Upper lobe of right lung (tissue), 1 donor: ENCODE measurements at places on chromosomes 1 and 21.

GRCh38 chr1:172299515-172299914 is 121.0 kb upstream of the C1orf105 start:
- H3K27ac ChIP-seq = no peak overlapping the region
- no peaks in the 10 kb centered on the region for H3K4me1 ChIP-seq
- no peak overlapping the region for H3K4me3 ChIP-seq

- peaks cover 21% of the 10 kb centered on the region for H3K4me1 ChIP-seq
- no peak overlapping the region for H3K4me3 ChIP-seq
- no peak overlapping the region for H3K27ac ChIP-seq
- H3K27me3 ChIP-seq = no peaks in the 10 kb centered on the region
These were observed 13.1 kb upstream of the DUSP12 start for GRCh38 chr1:161736335-161736969.

GRCh38 chr1:82564333-82564732 is 763.6 kb downstream of the ADGRL2 start:
- no peak for DNase-seq
- peaks cover 8% of the 10 kb centered on the region for H3K4me1 ChIP-seq
- H3K36me3 ChIP-seq = no peaks in the 10 kb centered on the region
- H3K4me3 ChIP-seq = no peak overlapping the region
- H3K27ac ChIP-seq = no peak overlapping the region
- no peaks in the 10 kb centered on the region for H3K27me3 ChIP-seq

GRCh38 chr1:24752305-24752704 is 7.1 kb downstream of the CLIC4 start:
- H3K36me3 ChIP-seq = peaks cover 3% of the 10 kb centered on the region
- no peak overlapping the region for H3K4me3 ChIP-seq
- H3K4me1 ChIP-seq = peaks cover 40% of the 10 kb centered on the region
- no peak for DNase-seq
- no peak overlapping the region for H3K27ac ChIP-seq
- no peaks in the 10 kb centered on the region for H3K27me3 ChIP-seq

GRCh38 chr1:12615865-12616708 is 1.9 kb downstream of the DHRS3 start:
- peaks cover 32% of the 10 kb centered on the region for H3K4me1 ChIP-seq
- peak; percentile 85 for DNase-seq
- peak overlapping the region; percentile 93 for H3K27ac ChIP-seq

DNA sequence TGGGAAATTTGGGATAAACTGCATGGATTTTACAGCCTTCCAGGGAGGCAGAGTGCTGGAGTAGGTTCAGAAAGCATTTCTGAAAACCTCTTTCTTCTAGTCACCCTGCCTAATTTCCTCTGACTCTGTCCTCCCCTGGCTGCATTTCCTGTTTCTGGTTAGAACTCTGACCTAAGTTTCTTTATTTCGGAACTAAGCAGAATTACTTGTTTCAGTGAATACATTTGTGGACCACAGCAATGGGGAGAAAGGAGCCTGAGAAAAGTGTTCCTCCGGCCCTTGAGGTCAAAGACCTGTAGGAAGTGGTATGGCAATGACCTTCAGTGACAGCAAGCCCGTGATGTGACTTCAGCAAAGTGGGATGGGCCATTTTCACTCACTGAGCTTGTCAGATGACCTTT is 173.4 kb upstream of the RUNX1 start:
- H3K27ac ChIP-seq = no peak overlapping the region
- H3K4me3 ChIP-seq = no peak overlapping the region
- DNase-seq = no peak
- no peaks in the 10 kb centered on the region for H3K36me3 ChIP-seq
- no peaks in the 10 kb centered on the region for H3K27me3 ChIP-seq

DNA sequence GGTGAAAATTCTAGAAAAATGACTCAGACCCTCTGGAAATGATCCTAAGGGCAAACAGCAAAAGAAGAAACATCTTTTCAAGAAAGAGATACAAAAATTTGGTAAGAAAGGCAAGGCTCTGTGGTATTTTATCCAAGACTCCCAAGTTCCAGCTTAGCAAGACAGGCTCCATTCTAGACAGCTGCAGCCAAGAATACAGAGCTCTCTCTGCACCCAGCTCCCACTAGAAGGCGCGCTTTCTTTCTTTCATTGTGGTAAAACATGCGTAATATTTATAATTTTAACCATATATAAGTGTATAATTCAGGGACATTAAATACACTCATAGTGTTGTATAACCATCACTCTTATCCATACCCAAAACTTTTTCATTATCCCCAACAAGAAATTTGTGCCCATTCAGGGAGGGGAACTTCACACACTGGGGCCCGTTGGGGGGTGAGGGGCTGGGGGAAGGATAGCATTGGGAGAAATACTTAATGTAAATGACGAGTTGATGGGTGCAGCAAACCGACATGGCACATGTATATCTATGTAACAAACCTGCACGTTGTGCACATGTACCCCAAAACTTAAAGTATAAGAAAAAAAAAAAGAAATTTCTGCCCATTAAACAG is 2.2 kb upstream of the HFM1 start:
- H3K4me1 ChIP-seq = peaks cover 6% of the 10 kb centered on the region
- no peak overlapping the region for H3K4me3 ChIP-seq
- no peak overlapping the region for H3K27ac ChIP-seq
- H3K36me3 ChIP-seq = no peaks in the 10 kb centered on the region
- H3K27me3 ChIP-seq = no peaks in the 10 kb centered on the region

DNA sequence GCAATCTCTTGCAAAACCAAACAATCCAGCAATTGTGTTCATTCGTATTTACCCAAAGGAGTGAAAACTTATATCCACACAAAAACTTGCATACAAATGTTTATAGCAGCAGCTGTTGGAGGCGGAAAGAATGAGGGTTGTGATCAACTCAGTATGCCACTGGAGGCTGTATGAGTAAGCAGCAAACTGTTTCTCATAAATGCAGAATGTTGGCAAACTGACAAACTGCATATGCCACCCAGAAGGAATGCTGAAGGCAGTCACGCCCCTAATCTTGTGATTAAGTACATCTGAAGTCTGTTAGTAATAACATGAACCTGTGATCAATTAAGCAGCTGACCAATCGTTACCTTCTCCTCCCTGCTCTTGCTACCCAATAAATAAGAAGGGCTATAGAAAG is 60.5 kb upstream of the CR2 start:
- DNase-seq = no peak
- H3K27ac ChIP-seq = no peak overlapping the region
- H3K4me1 ChIP-seq = no peaks in the 10 kb centered on the region
- H3K4me3 ChIP-seq = no peak overlapping the region

DNA sequence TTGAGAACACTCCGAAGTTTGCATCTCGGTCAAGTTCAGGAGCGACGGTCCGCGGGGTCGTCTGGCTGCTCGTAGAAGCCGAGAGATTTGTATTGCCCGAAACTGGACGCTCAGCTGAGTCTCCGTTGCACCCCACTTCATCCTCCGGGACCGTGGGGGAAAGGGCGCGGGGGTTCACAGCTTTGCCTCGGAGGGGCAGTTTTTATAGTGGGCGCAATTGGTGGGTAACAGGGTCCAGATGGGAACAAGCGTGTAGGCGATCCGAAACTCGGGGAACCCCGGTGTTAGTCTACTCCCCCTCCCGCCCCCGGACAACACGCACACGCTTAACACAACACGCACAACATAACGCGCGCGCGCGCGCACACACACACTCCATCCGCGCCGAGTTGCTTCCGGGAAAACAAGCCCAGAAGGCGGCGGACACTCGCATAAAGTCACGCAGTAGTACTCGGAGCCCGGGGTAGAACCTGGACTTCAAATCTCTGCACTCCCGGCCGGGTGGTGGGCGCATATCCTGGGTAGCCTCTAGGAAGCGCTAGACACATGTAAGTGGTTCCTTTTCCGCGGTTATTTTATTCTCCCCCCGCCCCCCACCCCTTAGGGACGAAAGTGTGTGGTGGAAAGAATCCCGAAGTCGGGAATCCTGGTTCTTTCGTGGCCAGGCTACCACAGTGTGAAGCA is 1.1 kb upstream of the JUN start:
- peaks cover 5% of the 10 kb centered on the region for H3K36me3 ChIP-seq
- peak overlapping the region; percentile 77 for H3K4me3 ChIP-seq
- peak overlapping the region; percentile 99 for H3K27ac ChIP-seq

GRCh38 chr1:51861669-51862068 is 16.9 kb downstream of the NRDC start:
- DNase-seq = no peak
- no peaks in the 10 kb centered on the region for H3K4me1 ChIP-seq
- no peaks in the 10 kb centered on the region for H3K36me3 ChIP-seq
- no peak overlapping the region for H3K4me3 ChIP-seq
- H3K27me3 ChIP-seq = no peaks in the 10 kb centered on the region
- H3K27ac ChIP-seq = no peak overlapping the region

DNA sequence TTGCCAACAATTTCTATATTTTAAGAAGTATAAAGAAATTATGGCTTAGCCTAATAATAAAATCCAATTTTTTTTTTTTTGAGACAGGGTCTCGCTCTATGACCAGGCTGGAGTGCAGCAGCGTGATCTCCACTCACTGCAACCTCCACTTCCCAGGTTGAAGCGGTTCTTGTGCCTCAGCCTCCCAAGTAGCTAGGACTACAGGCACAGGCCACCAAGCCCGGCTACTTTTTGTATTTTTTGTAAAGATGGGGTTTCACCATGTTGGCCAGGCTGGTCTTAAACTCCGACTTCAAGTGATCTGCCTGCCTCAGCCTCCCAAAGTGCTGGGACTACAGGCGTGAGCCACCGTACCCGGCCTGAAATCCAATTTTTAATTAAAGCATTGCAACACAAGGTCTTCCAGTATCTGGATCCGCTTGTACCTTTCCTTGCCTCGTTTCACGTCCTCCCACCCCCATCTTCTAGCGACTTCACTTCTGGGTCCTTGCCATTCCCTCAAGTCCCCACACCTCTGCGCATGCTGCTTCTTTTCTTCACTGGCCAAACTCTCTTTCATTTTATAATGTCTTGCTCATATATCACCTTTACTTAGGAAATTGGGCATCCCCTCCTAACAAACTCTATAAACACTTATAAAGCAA is 2.3 kb downstream of the FUBP1 start:
- H3K4me1 ChIP-seq = peaks cover 36% of the 10 kb centered on the region
- peaks cover 11% of the 10 kb centered on the region for H3K36me3 ChIP-seq
- H3K4me3 ChIP-seq = peak overlapping the region; percentile 71
- H3K27ac ChIP-seq = no peak overlapping the region
- DNase-seq = no peak

DNA sequence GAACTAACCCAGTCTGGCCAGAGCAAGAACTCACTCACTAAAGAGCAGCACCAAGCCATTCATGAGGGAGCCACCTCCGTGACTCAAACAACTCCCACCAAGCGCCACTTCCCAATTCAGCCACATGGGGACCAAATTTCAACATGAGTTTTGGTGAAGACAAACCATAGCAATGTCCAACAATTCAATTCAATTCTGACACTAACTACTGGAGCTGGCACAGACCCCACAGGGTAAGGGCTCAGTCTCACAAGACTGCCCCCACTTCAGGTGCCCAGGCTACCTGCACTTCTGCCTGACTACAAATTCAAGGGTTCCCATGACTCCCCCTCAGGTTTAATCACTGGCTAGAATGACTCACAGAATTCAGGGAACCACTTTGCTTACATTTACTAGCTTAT is 48.8 kb upstream of the RAP1A start:
- H3K4me3 ChIP-seq = no peak overlapping the region
- no peaks in the 10 kb centered on the region for H3K36me3 ChIP-seq
- no peak overlapping the region for H3K27ac ChIP-seq
- DNase-seq = no peak

DNA sequence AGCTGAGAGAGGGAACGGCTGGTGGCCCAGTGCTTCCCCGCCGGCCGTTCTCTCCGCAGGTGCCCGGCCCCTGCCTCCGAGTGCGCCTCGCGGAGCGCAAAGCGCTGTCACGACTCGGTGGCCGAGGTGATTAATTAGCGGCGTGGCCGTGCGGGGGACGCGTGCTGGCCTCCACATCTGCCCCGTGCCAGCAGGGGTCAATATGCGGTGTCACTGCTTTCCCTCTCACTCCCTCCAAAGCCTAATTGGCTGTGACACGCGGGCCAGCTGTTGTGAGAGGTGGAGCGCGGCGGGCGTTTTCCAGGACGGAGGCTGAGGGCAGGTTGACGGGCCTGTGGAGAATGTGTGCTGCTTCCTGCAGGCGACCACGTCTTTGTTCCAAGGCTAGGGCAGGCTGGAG is 239.0 kb downstream of the LMX1A start:
- no peak for DNase-seq
- no peak overlapping the region for H3K27ac ChIP-seq
- H3K4me3 ChIP-seq = no peak overlapping the region
- H3K36me3 ChIP-seq = no peaks in the 10 kb centered on the region
- H3K4me1 ChIP-seq = no peaks in the 10 kb centered on the region

- DNase-seq = no peak
- no peaks in the 10 kb centered on the region for H3K36me3 ChIP-seq
- H3K4me3 ChIP-seq = no peak overlapping the region
- no peak overlapping the region for H3K27ac ChIP-seq
- H3K27me3 ChIP-seq = no peaks in the 10 kb centered on the region
These were observed 60.9 kb upstream of the RUNX3 start for GRCh38 chr1:24990779-24991641.

- H3K4me3 ChIP-seq = no peak overlapping the region
- no peak for DNase-seq
- H3K36me3 ChIP-seq = peaks cover 3% of the 10 kb centered on the region
- H3K27ac ChIP-seq = no peak overlapping the region
These were observed 13.1 kb downstream of the EVA1C start for GRCh38 chr21:32425628-32426027.

DNA sequence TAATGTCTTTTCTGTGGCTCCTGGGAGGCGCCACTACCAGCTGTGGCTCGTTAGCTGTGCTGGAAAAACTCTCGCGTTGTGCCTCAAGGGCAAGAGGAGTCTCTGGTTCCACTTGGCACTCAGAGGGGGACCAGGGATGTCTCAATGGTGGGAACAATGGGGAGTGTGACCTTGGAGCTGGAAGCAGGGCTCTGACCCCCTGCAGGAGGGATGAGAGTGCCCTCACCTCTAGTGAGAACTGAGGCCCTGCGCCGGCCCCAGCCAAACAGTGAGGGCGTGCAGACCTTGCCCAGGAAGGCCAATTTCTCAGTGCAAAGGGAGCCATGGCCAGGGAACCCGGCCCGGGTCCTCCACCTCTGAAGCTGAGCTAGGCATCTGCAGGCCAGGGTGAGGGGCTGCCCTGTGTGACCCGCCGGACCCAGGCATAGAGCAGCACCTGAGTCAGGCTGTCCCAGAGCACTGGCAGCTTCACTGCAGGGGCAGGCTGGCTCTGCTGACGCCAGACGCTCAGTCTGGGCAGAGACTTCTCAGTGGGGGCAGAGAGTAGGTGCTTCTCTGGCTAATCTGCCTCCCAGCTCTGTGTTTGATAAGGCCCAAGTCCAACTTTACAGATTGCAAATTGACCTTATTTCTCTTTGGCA is 1.8 kb downstream of the RD3 start:
- H3K27ac ChIP-seq = no peak overlapping the region
- H3K4me1 ChIP-seq = no peaks in the 10 kb centered on the region
- H3K4me3 ChIP-seq = no peak overlapping the region
- DNase-seq = no peak
